ENCODE measurements at places on chromosomes 12 and 14.

GRCh38 chr14:69726761-69727511 lies 40.0 kb upstream of the SRSF5 start:
- peak; percentile 69 for DNase-seq

DNA sequence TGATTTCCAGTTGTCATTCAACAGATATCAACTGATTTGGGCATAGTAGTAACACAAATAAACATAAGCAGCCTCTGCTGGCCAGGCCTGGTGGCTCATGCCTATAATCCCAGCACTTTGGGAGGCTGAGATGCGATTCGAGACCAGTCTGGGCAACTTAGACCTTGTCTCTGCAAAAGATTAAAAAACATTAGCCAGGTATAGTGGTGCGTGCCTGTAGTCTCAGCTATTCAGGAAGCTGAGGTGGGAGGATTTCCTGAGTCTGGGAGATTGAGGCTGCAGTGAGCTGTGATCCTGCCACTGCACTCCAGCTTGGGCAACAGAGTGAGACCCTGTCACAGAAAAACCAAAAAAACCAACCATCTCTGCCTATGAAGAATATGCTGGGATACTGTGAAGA lies 7.1 kb downstream of the METAP2 start:
- DNase-seq, result no peak

DNA sequence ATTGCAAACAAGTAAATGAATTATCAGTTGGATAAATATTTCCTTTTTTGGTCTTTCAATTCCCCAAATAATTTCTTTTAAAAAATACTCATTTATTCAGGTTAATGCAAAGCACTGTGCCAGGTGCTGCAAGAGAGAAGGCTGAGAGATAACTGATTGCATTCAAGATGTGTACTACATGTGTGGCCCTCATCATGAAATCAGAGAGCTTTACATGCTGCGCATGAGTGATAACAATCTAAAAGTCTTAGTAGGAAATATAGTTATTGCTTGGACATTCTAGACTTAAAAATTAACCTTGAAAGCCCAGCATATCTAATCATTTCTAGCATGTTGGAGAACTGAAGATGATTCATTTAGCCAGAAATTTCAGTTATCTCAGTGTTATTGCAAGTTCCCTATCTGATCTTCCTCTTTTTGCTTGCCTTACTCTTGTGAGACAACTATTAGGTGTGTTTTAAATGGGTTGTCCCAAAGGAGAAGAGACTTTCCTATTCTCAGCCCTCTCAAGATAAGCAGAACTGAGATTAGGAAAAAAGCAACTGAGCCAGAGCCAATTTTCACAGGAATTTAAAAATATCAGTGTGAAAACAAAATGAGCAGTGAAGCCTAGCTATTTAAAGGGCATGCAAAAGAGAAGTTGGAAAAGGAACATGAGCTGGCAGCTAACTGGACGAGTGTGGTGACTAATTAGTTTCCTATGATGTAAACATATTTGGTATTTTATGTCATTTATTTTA lies 60.9 kb downstream of the PLEKHA5 start:
- no peak for DNase-seq

DNA sequence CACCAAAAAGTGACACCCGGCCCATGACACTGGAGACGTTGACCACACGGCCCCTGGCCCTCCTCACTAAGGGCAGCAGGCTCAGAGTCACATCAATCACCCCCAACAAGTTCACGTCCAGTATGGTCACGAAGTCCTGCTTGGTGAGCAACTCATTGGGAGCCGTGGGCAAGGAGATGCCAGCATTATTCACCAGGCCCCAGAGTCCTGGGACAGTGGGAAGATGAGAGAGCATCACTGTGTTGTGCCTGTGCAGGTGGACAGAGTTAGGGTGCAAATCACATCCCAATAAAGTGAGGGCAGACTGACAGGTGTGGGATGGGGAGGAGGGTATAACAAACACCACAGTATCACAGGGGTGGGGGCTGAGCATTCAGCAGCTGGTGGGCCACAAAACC lies 2.5 kb downstream of the RDH16 start:
- DNase-seq, result no peak

GRCh38 chr12:16884056-16884455 lies 278.1 kb upstream of the LMO3 start:
- DNase-seq, result no peak

DNA sequence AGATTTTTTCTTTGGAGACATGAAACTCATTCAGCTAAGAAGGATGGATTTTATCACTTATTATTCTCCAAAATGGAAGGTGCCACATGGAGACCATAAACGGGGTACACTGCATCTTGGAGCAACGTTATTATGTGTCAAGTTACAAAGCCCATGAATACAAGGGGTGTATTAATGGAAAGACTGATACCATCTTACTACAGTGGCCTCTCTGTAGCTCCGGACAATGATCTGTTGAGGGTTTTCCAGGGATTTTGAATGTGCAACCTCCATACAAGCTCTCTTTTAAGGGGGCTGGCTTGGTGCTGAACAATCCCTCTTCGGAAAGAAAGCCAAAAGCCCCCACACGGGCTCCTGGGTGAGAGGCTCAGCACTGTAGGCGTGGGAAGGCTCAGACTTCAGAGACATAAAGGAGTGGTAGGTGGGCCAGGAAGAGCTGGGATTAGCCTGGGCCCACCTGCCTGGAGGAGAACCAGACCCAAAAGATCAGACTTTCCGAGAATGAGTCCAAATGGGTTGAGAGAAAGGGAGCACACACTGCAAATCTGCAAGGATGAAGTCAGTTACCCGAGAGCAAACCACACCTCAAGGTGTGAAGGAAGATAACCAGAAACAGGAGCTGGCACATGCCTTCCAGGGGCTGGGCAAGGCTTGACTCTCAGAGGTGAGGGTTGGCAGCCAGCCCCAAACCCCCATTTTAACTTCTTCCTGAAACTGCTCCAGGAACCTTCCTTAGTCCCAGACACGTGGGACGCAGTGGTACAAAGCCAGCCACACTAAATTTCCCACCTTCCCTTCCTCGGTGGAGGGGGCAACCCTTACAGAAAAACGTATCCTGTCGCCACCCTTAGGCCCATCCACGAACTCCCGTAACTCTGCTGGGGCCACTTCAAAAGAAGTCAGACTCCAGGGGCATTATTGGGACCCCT lies 1.5 kb downstream of the VPS37B start:
- peak; percentile 89 for DNase-seq

DNA sequence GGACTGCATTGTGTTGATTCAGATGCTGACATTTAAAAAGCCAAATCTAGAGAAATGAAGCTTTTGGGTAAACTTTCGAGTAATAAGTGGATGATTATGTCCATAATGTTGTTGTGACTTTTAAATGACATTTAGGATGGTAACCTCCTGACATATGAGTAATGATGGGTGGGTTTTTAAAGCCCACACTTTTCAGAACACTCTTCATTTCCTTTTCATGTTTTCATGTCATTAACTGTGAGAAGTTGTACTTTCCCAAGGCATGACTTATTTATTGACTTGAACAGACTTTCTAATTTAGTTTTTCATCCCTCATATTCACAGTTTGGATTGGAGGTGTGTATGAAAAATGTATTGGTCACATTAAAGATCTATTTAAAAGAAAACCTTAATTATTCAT lies 35.5 kb downstream of the RGS6 start:
- DNase-seq, result no peak

DNA sequence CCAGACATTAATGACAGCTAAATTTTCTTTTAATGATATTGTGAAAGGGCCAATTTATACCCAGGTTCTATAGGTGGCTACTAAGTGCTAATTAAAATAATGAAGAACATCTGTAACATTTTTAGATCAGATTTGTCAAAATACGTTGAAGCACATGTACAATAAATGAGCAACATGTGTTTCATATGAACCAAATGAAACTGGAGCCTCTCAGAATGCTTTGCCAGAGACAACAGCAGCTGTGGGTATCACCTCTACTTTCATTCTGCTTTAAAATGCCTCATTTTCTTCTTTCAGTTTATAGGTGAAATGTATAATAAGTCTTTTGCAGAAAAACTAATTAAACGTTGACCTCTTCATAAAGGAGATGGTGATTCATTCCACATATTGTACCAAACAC lies 26.1 kb upstream of the MYF6 start:
- DNase-seq, result no peak

DNA sequence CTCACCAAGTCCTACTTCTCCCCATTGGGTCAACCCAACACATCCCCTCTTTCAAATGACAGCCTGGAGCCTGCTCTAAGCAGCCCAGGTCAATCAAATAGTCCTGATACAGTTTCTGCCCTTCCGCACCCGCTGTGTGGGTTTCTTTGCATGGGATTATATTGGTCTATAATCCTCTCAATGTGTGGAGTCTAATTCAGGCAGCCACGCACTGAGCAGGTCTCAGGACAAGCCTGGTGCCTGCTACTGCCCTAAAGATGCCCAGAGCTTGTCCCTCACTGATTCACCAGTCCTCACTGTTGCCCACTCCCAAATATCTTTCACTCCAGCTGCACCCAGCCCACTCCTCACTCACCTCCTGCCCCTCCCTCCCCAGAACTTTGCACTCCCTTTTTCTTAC lies 16.4 kb downstream of the ACTN1 start:
- DNase-seq, result no peak

DNA sequence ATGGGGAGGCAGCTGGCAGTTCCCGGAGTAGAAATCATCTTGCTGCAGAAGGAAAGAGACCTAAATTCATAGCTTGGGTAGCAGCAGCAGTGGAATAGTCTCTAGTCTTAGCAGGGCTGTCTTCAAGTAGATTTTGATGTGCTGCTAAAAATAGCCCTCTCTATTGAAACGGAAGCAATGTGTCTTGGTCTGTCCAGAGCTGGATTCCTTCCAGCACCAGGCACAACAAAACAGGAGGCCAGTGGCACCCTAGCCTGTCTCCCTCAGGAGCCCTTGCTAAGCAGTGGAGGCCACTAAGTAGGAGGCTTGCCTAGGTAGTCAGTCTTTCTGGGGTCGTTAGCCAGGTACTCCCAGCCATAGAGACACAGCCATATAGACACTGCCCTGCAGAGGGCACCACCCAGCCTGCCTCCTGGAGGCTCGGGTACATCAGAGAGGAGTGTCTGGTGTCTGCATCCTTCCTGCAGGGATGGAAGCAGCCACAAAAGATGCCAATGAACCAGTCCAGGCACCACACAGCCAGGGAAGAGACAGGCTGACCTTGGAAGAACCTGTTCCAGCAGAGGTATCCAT lies 97.5 kb downstream of the CRACR2A start:
- no peak for DNase-seq

DNA sequence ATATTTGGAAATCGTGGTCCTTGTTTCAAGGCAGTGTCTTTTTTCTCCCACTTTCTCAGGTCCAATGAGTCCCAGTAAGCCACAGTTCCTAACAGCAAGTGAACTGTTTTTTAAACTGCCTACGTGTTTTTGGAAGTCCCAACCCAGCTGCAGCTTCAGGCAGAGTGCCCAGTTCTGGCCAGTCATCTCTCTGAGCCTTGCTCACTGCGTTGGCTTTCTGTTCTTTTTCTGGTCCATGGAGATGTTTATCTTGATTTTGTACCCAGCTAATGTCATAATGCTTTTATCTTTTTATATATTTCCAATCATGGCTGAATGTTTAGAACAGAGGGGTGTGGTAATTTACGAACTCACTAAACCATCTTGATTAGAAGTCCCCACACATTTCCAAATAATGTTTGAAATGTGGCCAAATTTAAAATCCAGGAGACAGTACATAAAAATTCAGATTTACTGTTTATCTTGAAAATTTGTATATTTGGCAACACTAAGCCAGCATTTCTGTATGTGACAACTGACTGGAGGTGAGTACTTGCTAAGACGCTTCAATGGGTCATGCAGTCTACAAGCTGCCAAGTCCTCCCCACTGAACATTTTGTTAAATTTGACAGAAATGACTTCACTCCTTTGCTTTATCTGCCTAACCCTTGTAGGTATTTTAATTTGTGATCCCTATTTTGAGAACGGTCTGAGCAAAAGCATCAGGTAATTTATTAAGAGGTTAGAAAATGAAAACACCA lies 46.1 kb upstream of the OTOGL start:
- no peak for DNase-seq

GRCh38 chr12:67993143-67993542 lies 3.9 kb downstream of the IFNG-AS1 start:
- DNase-seq, result no peak

DNA sequence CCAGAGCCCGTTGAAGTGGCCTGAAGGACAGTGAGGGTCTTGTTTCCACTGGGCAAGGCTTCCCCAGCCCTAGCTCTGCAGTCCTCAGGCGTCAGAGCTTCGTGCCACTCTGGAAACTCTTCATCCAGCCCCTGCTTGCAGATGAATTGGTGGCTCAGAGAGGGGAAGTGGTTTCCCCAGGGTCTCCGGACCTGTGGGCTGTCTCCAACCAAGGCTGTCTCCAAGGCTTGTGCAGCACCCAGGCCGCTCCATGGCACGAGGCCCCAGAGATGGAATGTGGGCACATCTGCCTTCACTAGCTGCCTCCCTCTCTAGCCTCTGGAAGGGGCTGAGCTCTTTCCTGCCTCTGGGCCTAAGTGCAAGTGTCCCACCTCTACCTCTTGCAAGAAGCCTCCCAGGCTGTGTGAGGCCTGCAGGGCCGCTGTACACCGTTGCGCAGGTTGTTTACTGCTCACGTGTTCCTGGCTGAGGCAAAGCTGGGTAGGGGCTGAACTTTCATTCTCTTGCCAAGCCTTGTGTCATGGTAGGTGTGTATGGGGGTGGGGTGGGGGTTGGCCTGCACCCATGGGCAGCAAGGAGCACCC lies 11.1 kb downstream of the RIN3 start:
- no peak for DNase-seq

- DNase-seq, result no peak
Measured at GRCh38 chr12:56541631-56542030, 20.0 kb downstream of the RBMS2 start.

GRCh38 chr12:72491426-72491825 lies 219.3 kb downstream of the TRHDE start:
- no peak for DNase-seq

DNA sequence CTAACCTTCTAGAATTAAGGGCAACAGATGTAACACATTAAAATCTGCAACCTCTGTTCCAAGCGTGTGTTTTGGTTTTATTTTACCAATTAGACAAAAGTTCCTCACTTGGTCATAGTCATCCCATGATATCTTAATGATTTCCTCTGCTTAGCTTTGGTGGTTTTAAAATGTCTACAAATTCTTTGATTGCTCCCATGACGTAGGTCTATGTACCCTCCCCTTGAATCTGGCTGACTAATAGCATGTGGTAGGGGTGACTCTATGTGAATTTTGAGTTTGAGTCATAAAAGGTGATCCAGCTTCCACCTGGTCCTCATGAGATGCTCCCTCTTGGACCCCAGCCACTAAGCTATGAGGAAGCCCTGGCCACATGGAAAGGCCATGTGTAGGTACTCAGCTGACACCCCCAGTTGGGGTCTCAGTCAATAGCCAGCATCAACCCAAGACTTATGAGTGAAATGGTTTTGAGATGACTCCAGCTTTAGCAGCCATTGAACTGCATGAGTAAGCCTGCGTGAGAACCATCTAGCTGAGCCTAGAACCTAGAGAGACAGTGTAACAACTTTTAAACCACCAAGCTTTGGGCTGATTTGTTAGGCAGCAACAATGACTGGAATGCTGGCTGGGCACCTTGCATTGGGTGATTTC lies 247.1 kb downstream of the MSRB3 start:
- no peak for DNase-seq

- DNase-seq, result no peak
Measured at GRCh38 chr14:90159146-90159545, 97.2 kb upstream of the PSMC1 start.
